CD4-positive, alpha-beta T cell treated with Interferon gamma for 1 hour (primary cell): ENCODE measurements at places on chromosomes 13 and 19.

DNA sequence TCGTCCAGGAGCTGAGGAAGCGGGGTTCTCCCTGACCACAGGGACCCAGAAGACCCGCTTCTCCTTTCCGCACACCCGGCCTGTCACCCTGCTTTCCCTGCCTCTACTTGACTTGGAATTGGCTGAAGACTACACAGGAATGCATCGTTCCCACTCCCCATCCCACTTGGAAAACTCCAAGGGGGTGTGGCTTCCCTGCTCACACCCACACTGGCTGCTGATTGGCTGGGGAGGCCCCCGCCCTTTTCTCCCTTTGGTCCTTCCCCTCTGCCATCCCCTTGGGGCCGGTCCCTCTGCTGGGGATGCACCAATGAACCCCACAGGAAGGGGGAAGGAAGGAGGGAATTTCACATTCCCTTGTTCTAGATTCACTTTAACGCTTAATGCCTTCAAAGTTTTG lies 18.9 kb downstream of the VASP start:
- DNase-seq: no peak

GRCh38 chr13:61253105-61253877 lies 162.4 kb downstream of the PCDH20 start:
- no peak for DNase-seq

- no peak for DNase-seq
Measured at GRCh38 chr13:99144306-99144705, 56.3 kb upstream of the UBAC2 start.

- peak; percentile 26 for DNase-seq
Measured at GRCh38 chr13:112968380-112968909, 569 bp upstream of the MCF2L start.

DNA sequence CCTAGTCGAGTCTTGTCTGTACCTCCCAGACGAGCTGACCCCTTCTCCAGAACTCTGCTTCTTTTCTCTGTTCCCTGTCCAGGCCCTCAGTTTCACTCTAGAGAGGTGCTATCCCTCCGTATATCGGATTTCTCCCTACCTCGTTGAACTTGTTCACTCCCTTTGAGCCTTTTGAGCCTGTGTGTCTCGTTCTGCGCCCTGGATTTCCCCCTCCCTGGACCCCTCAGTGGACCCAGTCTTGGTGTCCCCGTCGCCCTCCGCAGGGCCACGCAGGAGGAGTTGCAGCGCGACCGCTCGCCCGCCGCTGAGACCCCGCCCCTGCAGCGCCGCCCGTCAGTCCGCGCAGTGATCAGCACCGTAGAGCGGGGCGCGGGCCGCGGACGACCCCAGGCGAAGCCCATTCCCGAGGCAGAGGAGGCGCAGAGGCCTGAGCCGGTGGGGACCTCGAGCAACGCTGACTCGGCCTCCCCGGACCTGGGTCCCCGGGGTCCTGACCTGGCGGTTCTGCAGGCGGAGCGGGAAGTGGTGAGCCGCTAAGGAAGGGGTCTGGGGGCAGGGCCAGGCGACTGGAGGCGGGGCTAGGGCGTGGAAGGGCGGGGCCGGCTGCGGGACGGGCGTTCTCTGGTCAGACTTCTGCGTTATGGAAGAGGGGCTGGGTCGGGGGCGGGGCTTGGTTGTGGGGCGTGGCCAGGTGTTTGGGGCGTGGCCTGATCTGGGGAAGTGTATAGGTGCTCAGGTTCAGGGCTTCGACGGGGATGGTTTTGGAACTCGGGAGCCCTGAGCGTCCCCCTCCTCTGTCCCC lies 5.5 kb downstream of the EPS8L1 start:
- peak; percentile 90 for DNase-seq

DNA sequence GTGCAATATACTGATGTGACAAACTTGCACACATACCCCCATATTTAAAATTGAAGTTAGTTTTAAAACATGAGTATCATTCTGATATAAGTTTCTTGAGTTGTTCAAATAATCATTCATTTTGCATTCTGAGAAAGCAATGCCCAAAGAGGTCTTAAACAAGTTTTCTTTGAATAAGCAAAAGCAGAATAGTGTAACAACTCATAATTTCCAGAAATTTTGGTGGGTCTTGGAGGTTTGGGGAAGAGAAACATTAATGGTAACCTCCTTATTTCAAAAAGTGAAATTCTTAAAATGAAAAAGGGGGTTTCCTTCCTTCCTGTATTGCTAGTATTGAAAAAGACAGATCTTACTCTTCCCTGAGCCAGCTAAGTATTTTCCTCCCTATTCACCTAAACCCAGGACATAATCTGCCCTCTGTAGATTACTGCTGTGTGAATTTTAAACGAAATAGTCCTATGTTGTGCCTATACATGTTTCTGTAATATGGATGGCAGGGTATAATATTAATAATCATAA lies 30.4 kb downstream of the SLC25A15 start:
- DNase-seq: no peak

DNA sequence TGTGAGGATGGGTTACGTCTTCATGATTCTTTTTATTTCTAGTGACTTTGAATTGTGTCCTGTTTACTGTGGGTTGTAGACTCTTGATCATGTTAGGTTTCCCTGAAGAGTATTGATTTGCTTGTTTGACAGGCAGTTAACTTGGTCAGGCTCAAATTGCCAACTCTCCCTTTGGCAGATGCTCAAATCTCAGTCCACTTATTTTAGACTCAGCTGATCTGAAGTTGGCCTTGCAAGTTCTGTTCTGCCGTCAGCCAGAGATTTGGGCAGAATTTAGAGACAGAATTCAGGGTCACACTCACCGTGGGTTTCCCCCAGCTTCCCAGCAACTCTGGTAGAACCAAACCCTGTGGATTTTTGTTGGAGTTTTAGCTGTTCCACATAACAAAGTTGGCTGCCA lies 71.6 kb upstream of the TEX29 start:
- DNase-seq: no peak

DNA sequence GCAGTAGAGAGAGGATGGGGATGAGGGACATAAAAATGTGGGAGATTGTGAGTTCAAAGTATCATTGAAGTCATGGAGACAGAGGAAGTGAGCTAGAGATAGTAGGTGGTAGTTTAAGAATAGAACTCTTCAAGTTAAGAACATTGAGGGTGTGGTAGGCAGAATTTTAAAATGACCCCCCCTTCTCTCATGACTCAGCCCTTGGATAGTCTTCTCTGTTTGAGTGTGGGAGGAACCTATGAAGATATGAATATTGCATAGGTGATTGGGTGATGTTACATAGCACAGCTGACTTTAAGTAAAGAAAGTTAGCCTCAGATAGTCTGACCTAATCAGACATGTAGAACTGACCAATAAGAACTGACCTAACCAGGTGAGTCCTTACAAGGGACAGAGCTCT lies 418.6 kb downstream of the FOXO1 start:
- DNase-seq: no peak

- DNase-seq: peak; percentile 41
Measured at GRCh38 chr19:46350758-46351159, 3.9 kb downstream of the PPP5C start.

- no peak for DNase-seq
Measured at GRCh38 chr19:56596676-56597075, 1.6 kb downstream of the ZNF71 start.

GRCh38 chr13:54415753-54416366 lies 1387.2 kb downstream of the OLFM4 start:
- DNase-seq: no peak

DNA sequence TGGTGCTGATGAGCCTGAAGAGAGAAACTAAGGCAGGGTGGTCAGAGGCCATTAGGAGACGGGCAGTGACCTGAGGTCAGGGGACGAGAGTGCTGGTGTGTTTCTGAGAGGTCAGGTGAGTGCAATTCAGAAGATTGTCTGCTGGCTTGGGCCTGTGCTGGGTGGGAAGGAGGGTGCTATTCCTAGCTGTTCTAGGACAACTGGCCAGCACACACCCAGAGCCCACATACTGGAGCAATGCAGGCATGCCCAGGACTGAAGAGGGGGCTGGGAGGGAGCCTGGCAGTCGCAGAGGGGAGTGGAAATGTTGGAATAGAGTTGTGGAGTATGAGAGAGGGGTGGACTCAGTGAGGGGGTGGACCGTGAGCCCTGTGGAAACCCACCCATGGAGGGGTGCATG lies 16.5 kb downstream of the ARHGEF7 start:
- no peak for DNase-seq

- DNase-seq: no peak
Measured at GRCh38 chr13:112973577-112973951, 4.5 kb downstream of the MCF2L start.

DNA sequence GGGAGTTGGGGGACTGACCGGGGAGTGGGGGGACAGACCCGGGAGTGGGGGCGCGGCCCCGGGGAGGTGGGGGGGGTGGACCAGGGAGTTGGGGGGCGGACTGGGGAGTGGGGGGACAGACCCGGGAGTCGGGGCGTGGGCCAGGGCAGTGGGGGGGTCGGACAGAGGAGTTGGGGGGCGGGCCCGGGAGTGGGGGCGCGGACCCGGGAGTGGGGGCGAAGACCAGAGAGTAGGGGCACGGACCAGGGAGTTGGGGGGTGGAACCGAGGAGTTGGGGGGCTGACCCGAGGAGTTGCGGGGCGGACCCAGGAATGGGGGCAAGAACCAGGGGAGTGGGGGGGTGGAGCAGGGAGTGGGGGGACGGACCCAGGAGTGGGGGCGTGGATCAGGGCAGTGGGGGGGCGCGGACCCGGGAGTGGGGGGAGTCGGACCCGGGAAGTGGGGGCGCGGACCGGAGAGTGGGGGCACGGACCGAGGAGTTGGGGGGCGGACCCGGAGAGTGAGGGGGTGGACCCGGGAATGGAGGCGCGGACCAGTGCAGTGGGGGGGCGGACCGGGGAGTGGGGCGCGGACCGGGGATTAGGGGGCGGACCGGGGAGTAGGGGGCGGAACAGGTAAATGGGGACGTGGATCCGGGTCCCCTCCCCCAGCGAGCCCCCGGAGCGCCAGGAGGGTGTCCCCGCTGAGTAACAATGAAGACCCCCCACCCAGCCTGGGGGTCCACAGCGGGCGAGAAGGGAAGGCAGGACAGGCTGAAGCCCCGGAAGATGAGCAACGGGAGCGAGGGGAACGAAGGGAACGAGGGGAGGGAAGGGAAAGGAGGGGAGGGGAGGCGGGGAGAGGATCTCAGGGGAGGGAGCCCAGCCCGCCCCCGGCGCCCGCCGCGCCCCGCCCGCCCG lies 589 bp downstream of the R3HDM4 start:
- DNase-seq: peak; percentile 54

DNA sequence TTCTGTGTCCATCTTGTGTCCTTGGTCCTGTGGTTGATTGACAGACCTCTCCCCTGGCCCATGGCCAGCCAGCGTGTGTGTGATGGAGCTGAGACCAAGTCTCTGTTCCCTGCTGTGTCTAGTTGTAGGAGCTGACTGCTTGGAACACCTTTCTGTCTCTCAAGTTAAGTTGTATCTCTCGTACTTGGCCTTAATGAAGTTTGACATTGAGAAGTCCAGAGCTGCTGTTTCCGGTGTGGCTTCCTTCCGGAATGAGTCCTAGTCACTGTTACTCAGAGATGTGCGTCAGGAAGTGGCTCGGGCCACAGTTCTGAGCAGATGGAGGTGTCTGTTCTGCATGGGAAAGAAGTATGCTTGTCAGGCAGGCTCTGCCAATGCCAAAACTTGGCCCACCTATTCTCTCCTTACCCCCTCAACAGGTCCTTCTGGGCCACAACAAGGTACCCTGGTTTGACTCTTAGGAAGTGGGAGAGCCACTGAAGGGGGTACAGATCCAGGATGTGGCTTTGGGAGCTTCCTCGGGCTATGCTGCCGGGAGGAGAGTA lies 54.3 kb downstream of the GATAD2A start:
- peak; percentile 75 for DNase-seq

- DNase-seq: peak; percentile 38
Measured at GRCh38 chr19:48290771-48291488, 21.0 kb downstream of the ZNF114 start.

GRCh38 chr13:44936246-44936645 lies 53.0 kb downstream of the NUFIP1 start:
- DNase-seq: no peak

- DNase-seq: no peak
Measured at GRCh38 chr13:84686973-84687372, 804.7 kb upstream of the SLITRK1 start.

GRCh38 chr19:46885411-46885810 lies 24.6 kb downstream of the ARHGAP35 start:
- DNase-seq: no peak

DNA sequence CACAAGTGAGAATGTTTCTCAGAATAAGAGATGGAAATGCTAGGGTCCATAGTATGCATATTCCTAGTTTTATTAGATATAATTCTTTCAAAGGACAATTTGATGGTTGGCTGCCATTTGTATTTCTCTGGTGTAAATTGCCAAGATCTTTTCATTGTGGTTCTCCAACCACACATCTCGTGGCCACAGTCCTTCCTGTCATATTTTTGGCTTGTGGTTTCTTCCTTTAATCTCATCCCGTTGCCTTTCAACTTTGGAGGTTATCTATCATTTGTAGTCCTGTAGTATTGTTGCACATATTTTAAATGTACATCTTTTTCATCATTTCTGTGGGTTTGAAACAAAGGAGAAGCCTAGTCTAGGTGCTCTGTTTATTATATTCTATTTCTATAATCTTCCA lies 61.2 kb downstream of the WASF3 start:
- DNase-seq: no peak

DNA sequence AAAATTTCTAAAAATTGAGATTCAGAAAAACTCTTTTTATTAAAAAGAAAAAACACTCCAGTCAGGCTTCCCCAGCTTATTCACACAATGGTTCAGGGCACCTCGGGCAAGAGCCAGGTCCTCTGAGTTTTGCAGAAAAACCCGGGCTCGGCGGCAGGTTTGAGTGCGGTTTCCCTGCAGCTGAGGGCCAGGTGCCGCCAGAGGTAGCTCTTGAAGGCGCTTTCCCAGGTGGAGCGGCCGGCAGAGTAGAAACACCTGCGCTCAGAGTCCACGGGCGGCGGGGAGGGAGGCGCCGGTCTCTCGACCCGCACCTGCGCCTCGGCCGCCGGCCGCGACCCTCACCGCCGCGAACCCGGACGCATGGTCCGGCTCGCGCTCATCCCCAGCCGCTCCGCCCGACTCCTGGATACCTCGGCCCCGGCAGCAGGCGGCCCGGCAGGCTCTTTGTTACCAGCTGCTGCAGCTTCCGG lies 444 bp downstream of the PROSER1 start:
- peak; percentile 9 for DNase-seq

DNA sequence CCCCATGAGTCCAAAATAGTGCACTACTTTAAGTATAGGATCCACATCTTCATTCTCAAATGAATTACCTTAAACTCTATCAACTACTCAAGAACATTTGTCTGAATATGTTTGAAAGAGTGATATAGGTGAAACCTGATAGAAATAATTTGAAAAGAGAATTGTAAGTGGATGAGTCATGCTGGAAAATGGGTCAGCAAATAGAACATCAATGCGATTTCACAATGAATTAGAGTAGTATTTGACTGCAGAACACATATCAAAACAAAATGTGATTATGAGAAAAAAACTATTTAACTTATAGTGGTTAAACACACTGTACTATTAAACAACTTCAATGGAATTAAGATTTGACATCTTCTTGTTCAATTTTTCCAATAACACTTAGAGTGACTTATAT lies 300.6 kb upstream of the KLHL1 start:
- no peak for DNase-seq
